ENCODE measurements at places on chromosomes 11 and 22.
A peak's percentile ranks its signal among the peaks of the same experiment; 100 is the strongest.

- no peak for DNase-seq
Measured at GRCh38 chr11:11662578-11662977, 40.8 kb upstream of the GALNT18 start.

DNA sequence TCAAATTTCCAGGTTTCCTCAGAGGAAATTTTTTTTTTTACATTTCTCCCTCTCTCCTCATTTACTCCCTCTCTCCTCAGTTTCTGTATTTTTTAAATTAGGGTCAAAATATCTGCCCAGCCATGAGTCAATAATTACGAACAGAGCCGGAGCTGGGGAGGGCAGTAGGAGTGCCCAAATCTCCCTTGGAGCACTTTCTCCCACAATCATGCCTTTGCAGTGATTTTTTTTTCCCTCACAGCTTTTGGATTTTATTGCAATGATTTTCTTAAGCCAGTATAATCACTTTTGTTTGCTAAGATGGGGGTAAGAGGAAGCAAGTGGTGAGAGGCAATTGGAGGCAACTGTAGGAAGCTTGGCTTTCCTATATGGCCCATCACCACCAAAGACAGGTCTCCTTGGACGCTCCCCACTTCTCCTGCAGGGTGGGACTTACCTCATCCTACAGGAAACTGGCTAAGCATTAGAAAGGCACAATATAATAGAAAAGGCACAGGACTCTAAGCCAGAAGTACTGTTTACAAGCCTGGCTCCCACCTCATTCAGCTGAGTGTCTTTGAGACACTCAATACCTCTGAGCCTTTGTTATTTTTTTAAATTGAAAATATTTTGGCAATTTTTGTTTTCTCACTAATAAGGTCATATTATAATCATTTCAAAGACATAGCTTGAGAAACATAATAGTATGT is 192.6 kb upstream of the PITPNB start:
- DNase-seq = peak; percentile 80

DNA sequence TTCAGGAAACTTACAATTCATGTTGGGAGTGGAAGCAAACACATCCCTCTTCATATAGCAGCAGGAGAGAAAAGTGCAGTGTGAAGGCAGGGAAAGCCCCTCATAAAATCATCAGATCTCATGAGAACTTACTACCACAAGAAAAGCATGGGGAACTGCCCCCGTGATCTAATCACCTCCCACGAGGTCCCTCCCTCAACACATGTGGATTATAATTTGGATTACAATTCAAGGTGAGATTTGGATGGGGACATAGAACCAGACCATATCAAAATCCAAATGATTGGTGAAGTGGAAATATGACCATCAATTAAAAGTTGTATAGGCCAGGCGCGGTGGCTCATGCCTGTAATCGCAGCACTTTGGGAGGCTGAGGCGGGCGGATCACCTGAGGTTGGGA is 1268.0 kb downstream of the JRKL start:
- DNase-seq = no peak

GRCh38 chr11:126727381-126727780 is 273.2 kb downstream of the KIRREL3 start:
- DNase-seq = no peak

DNA sequence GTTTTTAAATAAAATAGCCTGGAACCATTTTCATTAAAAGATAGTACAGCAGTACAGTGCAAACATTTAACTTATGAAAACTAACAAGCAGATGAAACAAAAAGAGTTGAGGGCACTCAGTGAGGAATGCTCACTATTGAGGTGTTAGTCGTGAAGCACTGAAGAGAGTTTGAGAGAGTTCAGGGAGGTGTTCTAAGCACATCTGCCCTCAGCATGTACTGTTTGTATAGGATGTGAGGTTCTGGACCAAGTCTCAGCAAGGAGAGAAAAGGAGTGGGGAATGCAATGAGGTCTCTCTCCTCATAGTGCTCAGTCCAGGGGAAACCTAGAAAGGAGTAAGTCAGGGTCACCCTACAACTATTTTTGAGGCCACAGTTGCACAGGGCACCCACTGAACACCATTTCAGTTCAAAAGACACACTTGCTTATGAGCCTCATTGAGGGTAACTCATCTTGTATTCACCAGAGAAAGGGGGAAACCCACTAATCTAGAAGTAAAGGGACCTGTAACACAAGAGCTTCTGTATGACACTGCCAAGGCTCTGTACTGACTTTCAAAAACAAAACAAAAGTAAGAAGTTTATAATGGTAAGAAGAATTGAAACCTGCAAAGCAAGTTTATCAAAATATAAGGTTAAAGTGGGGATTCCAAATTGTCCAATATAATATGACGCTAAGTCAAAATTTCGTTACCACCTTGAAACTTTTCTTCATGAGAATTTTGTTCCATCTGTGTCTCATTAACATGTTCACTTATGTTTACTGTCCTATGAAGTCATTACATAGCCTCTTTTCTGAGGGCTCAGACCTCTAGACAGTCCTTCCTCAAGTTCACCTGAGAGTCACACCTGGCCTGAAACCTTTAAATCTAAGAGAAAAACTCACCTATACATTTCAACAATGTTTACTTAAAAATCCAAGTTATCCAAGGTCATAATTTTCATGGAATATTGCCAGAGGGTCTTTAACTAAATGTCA is 275.3 kb downstream of the ETS1 start:
- DNase-seq = no peak

- no peak for DNase-seq
Measured at GRCh38 chr22:47295226-47295901, 532.9 kb downstream of the TBC1D22A start.

DNA sequence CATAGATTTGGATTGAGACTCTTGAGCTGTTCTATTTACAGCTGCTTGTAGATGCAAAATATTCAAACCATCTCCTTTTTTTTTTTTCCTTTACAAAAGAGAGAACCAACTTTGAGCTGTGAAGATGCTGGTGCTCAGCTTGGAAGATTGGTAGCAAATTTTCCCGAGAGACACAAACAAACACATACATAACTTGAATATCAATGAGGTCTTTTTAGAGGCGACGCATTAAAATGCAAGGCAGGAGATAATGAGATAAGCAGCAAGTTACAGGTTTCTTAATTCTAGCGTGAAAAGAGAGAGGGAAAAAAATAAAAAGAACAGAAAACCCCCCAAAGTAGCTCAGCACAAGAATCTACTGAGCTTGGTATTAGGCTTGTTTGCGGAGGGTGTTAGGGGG is 247.0 kb upstream of the SORL1-AS1 start:
- no peak for DNase-seq

DNA sequence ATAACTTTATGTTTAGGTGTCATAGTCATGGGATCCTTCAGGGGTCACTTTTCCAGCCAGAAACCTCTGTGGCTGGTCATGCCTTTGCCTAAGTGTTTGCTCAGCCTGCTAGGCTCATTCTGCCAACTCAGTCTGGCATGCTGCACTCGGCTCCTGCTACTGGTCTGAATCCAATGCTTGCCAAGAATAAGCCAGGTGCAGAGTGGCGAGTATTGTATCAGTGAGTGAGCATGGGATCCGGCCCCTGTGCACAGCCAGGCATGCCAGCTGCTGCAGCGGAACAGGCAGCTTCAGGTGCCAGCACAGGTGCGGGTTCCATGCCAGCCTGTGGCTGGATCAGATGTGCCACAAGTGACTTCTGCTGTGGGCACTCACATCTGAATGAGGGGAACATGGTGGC is 1269.3 kb upstream of the CNTN5 start:
- DNase-seq = no peak

DNA sequence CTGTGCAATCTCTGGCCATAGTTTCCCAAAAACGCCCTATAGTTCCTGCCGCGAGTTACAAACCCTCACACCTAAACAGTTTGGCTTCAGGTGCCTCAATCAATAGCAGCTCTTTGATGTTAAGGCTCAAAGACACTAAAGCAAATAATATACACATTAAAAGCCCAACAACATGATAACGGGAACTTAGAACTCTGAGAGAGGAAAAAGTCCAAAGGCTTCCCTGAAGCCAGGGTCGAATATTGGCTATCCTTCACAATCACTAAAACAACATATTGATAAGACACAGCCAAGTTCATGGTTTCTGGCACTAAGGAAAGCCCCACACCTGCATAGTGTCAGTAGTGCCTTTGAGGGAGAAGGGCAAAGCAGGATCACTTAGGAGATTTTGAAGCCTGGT is 54.9 kb downstream of the NTM start:
- DNase-seq = no peak

- DNase-seq = no peak
Measured at GRCh38 chr11:3345736-3346135, 33.2 kb downstream of the ZNF195 start.

- no peak for DNase-seq
Measured at GRCh38 chr11:62062223-62062861, 61.5 kb upstream of the INCENP start.

- no peak for DNase-seq
Measured at GRCh38 chr11:72750556-72751115, 1.6 kb downstream of the ARAP1 start.

DNA sequence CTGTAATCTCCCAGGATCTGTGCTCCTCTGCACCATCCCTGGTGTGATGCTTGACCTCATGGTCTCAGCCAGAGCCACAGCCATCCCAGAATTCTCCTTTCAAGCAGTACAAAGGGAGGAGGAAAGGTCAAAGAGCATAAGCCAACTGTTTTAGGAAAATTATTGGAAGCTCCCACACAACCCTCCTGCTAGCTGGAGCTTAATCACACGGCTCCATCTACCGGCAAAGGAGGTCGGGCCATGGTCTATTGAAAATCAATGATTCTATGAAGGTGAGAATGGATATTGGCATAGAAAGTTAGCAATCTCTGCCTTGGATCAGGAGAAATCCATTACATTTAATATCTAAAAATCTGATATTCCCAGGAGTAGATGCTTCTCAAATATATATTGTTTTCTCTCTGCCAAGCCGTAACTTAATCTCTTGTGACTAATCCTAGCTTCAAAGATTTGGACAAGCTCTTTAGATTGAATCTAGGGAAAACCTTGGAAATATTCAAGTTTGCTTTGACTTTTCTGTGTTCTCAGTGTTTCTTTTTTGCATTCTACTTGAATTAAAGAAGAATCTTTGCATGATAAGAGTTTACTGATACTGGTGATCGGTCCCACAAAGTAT is 259.6 kb downstream of the NTM start:
- no peak for DNase-seq

GRCh38 chr11:7278314-7278917 is 26.7 kb downstream of the SYT9 start:
- peak; percentile 18 for DNase-seq

DNA sequence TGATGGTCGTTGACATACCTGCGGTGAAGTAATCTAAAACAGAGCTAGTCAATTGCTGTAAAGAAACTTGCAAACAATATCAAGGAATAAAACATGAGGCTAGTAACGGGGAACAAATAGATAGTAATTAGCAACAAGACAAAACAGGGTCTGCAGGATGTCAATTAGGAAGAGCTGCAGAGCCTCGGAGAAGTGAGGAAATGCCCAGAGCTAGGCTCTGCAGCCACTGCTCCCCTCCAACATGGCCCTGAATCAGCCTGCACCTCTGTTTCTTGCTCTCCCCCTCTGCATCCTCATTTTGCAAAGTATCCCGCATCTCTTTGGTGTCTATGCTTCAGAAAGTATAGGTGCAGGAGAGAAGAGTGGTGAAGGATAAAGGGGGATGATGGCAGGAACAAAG is 507.4 kb upstream of the FAT3 start:
- DNase-seq = no peak

- DNase-seq = no peak
Measured at GRCh38 chr22:47593911-47594311, 831.5 kb downstream of the TBC1D22A start.

Data from lung (tissue), 17 donors.